GM23248 (cell line): ENCODE measurements at places on chromosomes 7 and 10. TPM values are rescaled to one million over a fixed set of nuclear protein-coding genes. Genes with fewer than 3 reads are reported as not detected.

Gene ZNF783
- 3.5 and 3.6 TPM in 2 replicates for polyA plus RNA-seq

GRCh38 chr7:4123823-4124222 lies 558.3 kb upstream of the FOXK1 start:
- DNase-seq, result no peak

- peak; percentile 73 for DNase-seq
Measured at GRCh38 chr10:6840766-6841165, 260.7 kb upstream of the PRKCQ start.

Gene PON2
- polyA plus RNA-seq, result 89.1 and 99.7 TPM in 2 replicates

- peak; percentile 42 for DNase-seq
Measured at GRCh38 chr7:81719865-81720264, 50.0 kb downstream of the HGF start.

Gene HILPDA
- polyA plus RNA-seq, result 26.6 and 27.6 TPM in 2 replicates

Gene NAT16
- polyA plus RNA-seq, result not detected in 2 replicates

DNA sequence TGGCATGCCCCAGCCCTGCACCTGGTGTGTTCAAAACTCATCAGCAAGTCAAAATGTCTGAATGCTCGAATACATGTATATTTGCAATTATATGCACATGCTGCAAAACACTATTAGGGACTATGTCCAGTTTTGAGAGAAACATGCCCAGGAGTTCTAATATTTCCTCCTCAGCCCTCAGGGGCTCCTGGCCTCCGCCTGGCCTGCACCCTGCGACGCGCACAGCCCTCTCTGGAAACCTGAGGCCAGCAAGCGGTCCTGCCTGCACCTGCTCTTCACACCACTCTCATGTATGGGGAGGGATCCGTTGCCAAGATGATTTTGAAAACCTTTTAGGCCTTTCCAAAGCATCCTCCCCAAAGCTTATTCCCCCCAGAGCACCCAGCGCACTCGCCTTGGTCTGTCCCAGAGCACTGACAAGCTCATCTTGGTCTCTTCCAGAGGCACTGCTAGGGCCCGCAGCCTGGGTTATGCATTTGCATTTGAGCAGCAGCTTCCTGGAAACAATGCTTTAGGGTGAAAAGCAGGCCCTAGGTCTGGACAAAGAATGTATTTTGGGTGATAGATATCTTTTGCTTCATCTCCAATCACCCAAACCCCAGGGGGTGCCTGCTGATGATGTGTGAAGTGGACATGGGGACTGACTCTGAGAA lies 22.6 kb upstream of the CNPY1 start:
- DNase-seq, result no peak

DNA sequence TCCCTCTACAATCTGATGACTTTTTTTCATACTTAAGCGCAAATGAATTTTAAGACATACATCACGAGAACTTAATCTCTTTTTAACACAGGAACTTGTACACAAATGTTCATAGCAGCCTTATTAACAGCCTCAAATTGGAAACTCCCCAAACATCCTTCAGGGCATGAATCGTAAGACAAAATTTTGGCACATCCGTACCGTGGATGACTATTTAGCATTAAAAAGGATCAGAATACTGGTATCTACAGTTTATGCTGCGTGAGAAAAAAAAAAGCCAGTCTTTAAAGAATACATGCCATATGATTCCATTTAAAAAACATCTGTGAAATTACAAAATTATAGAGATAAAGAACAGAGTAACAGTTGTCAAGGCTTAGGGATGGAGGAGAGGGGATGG lies 46.8 kb downstream of the PDE1C start:
- peak; percentile 63 for DNase-seq

GRCh38 chr7:94529516-94529915 lies 19.9 kb downstream of the CASD1 start:
- DNase-seq, result peak; percentile 64

DNA sequence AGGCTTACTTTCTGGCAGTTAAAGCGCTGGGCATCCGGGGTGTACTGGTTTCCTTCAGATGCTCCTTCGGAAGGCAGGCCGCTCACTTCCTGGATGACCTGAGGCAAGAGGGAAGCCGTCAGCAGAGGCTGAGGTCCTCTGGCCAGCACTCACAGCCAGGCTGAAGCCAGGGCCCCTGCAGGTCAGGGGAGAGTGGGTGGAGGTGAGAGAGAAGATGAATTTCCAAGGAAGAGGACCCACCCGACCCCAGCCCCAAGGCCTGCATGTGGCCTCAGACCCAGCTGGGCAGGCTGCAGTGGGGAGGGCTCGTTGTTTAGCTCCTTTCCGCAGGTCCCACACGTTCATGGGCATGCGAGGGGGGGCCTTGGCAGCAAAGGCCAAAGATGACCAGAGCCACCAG lies 71.3 kb downstream of the VWA2 start:
- no peak for DNase-seq

GRCh38 chr10:110091830-110092229 lies 84.0 kb downstream of the ADD3 start:
- no peak for DNase-seq

DNA sequence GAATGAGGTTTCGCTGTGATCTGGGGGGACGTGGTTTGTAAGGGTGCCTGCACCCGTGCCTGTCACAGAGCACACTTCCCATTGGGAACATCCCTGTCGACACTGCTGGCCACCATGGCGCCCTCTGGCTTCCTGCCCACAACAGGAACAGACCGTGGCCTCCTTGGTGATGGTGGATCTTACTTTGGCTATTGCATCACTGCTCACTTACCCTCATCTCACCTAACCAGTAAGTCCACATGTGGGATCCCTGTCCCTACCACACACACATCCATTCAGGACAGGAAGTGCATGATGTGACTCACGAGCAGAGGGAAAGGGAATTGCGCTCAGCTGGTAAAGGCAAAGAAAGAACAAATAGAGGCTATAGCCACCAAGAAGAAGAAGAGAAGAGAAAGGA lies 26.2 kb upstream of the SEC61G start:
- DNase-seq, result no peak

DNA sequence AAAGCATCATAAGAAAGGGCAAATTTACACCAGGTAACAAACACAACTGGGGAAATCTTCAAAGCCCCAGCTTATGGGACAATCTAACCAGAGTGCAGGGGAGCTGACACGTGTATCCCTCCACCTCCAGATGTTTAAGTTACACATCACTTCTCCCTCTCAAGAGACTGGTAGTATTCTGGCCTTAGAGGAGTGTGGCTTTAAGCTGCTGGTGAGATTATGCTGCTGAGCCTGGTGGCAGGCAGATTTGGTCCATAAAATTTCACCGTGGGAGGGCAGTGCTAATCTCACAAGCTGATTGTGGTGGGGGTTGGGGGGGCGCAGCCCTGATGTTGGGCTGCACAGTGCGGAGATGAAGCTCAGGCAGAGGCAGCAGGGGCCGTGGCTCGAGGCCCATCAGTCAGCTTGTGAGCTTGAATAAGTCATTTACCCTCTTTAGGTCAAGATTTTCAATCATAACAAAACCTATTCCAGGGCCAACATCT lies 431.0 kb upstream of the GALNT17 start:
- no peak for DNase-seq

DNA sequence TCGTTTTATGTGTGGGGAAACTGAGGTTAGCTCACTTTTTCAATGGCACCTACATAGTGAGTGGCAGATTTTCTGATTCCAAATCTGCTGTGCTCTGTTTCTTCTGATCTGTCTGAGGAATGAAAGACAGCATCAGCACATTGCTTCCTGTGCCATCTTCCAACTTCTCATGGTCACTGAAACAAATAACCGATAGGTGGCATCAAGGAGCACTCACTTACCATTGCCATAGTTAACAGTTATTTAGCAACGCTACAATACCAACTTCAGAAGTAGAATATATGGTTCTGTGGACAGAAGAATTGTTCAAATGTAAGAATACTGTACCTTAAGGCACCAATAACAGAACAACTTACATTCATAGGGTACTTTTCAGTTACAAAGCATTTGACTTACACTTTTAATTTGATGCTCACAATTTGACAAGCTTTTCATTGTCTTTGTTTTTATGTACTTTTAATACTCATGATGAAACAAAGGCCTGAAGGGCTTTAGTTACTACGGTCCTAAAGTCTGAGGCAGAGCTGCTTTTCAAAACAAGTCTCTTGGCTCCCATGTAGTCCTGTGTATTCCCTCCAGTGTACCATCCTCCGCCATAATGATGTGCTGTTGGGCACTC lies 228.9 kb upstream of the TCF7L2 start:
- peak; percentile 71 for DNase-seq

Gene SOSTDC1
- polyA plus RNA-seq, result not detected in 2 replicates

DNA sequence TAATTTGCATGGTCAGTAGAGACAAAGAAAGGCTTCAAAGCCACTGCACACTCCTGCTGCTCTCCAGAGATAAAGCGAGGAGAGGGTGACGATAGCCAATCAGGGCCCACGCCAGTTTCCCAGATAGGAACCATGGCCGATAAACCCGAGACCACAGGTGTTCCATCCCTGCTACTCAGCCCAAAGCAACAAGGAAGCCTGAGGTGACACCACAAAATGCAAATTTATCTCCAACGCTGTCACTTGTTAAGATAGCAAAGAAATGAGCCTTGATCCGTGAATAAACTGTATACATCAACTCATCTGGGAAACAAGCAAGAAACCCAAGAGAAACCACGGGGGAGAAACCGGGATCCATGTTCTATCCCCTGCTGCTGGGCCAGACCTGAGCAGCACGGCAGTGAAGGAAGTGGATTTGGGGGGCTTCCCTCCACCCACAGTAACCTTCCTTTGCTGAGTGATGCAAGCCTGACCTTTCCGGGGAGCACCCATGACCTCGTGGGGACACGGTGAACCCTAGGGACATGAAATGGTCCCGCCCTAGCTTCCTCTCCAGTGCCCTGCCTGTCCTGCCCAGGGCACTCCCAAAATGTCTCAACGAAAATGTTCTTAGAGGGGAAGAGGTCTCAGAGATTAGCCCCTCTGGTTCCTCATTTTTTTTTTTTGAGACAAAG lies 164.6 kb downstream of the PTPRN2 start:
- no peak for DNase-seq

Gene ADCYAP1R1
- polyA plus RNA-seq, result 0.05 TPM in 1 of 2 replicates, not detected in the other

Gene OR2A1
- polyA plus RNA-seq, result 0.10 and 0.15 TPM in 2 replicates

GRCh38 chr7:44383566-44383965 lies 58.2 kb upstream of the CAMK2B start:
- DNase-seq, result peak; percentile 92

- DNase-seq, result no peak
Measured at GRCh38 chr10:85917601-85918000, 449.0 kb downstream of the GRID1 start.

Gene ETV1
- polyA plus RNA-seq, result 16.2 and 17.1 TPM in 2 replicates

GRCh38 chr10:37700886-37701780 lies 156.3 kb downstream of the ZNF248 start:
- DNase-seq, result no peak

Gene CCDC71L
- 23.1 and 29.8 TPM in 2 replicates for polyA plus RNA-seq

Gene NUTM2E
- not detected in 2 replicates for polyA plus RNA-seq

- peak; percentile 64 for DNase-seq
Measured at GRCh38 chr7:80060218-80060806, 74.3 kb upstream of the GNAI1 start.

- DNase-seq, result no peak
Measured at GRCh38 chr7:31049005-31049765, 2.9 kb upstream of the ADCYAP1R1 start.

DNA sequence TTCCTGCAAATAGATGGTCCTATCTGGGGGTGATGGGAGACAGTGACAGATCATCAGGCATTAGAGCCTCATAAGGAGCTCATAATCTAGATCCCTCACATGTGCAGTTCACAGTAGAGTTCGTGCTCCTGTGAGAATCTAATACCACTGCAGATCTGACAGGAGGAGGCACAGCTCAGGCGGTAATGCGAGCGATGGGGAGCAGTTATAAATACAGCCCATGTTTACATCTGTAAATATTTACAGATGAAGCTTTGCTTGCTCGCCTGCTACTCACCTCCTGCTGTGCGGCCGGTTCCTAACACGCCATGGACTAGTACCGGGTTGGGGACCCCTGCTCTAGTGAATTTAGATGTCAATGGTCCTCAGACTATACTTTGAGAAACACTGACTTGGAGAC lies 17.0 kb upstream of the CDCA7L start:
- DNase-seq, result no peak

Gene PTPRN2
- polyA plus RNA-seq, result 0.13 TPM in 1 of 2 replicates, not detected in the other

DNA sequence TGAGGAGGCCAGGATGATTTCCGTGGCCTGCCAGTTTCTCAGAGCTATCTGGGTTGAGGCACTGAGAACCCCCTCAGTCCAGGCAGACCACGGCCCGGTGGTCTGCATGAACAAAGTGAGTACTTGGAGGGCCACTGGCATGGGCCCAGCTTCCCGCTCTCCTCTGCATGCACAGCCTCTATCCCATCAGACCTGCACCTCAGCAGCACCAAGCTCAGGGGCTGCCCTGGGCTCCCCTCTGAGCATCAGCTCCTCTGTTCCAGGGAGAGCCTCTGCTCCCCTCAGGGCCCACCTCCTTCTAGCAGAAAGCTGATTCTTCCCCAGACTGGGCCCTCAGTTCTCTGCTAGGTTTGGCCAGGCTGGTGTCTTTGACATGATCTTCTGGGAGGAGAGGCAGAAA lies 469.9 kb downstream of the DNAJB6 start:
- no peak for DNase-seq

GRCh38 chr10:34464000-34464399 lies 351.1 kb downstream of the PARD3 start:
- DNase-seq, result no peak

DNA sequence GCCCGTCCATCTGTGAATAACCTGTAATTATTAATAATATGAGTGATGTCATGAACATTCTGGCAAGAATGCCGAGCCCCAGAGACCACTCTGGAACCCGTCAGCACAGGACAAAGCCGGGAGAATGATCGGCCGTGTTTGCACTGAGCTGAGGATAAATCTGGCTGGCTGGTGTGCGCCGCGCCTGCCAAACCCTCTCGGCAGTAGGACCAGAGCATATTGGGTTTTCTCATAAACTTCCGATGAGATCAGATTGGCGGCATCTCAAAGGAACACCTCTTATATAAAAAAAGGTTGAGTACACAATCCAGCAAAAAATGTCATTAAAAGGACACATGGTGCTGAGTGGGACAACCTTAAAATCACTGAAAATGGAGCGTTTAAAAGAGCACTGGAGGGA lies 296.0 kb upstream of the MKI67 start:
- no peak for DNase-seq

Gene BICC1
- 95.8 and 97.0 TPM in 2 replicates for polyA plus RNA-seq

Gene GIMAP5
- not detected in 2 replicates for polyA plus RNA-seq
